ENCODE measurements at places on chromosomes 5 and 9. TPM values are rescaled to one million over a fixed set of nuclear protein-coding genes. Genes with fewer than 3 reads are reported as not detected.

DNA sequence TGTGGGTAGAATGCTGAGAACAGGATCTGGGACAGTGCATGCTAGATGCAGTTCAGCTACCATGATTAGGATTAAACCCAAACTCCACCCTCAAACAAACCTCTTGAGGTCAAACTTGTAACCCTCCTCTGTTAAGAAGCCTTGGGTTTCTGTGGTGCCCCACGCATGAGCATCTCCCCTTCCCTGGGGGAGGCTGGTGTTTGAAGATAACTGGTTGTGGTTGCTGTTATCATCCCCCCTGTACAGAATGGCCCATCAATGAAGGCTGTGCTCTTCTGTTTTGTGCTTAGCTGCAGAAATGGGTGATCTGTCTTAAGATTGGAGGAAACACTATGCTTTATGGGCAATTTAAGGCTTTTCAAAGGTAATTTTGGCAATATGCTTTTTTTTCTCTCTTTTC, 4.4 kb upstream of the DAB2IP start:
- DNase-seq = no peak

DNA sequence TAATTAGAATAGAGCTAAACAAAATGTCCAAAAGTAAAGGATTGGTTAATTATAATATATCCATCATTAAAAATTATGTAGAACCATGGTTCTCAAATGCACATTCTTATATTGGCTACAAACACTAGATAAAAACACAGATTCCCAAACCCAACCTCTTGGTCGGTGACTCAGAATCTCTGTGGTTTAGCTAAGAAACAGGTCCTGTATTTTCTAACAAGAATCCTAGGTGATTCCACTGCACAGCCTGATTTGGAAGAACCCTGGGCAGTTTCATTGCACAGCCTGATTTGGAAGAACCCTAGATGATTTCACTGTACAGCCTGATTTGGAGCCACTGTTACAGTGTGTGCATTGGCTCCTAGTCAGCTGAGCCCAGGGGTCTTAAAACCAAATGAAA, 67.9 kb downstream of the KIAA1958 start:
- no peak for DNase-seq

- DNase-seq = no peak
Measured at GRCh38 chr5:173535976-173536639, 80.3 kb downstream of the BOD1 start.

DNA sequence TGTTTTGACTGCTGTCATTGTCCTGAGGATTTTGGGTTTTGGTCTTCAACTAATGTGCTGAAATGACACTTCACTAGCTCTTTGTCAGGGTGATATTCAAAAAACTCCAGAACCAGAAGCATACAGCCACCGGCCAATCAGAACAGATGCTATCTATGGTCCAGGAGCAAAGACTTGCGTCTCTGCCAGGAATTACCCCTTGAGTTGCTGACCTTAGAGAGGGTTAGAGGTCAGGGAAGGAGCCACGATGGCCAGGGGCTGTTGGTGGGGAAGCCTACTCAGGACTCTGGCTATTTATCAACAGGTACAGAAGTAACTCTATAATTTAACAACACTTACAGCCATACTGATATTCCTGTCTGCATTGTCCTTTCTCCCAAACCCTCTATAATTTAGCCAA, 356.8 kb downstream of the EFNA5 start:
- no peak for DNase-seq

DNA sequence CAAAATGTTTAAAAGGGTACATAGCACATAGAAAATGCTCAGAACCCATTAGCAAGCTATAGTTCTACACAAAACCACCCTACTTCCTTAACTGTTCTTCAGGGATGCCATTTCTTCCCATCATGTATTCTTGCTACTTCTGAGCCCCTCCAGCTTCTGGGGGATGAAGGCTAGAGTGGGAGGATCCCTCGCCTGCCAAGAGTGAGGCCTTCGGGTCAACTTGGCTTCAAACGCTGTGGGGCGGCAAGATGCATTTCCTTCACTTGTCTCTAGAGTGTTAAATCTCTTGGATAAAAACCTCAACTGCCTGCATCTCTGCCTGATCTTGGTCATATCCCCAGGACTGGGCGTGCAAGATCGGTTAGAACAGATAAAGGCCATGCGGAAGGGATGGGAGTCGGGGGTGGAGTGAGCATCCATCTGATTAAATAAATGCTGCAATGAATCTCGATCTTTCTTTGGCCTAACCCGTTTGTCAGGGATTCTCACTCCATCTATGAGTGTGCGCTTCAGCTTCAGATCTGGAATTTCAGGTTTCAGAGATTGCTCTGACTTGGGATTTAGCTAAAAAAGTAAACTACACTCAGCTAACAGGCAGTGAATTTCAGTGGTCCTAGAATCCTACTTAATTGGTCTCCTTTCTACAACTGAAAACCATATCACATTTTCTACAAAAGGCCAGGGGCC, 118.0 kb upstream of the PANK3 start:
- DNase-seq = no peak

DNA sequence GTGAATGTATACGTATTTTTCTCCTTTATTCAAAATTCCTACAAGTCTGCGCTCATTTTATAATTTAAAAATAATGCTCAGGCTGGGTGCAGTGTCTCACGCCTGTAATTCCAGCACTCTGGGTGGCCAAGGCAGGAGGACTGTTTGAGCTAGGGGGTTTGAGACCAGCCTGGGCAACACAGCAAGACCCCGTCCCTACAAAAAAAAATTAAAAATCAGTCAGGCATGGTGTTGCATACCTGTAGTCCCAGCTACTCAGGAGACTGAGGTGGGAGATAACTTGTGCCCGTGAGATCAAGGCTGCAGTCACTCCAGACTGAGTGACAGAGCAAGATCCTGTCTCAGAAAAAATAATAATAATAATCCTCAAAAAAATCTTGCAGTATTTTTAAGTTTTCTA, 7.8 kb downstream of the UIMC1 start:
- no peak for DNase-seq

DNA sequence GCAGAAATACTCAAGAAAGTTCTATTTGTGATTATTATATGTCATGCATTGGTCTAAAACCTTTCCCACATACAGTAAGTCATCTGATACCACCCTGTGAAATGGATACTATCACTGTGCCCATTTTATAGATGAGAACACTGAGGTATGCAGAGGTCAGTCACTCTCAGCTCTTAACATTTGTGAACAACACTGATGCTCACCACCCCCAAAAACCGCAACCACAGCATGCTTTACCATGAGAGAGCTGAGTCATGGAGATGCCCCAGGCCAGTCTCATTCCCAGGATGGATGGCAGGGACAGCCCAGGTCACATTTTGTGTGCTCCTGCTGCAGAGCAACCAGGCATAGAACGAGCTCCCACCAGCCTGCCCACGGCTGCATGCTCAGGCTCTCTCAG, 53.5 kb upstream of the IRX1 start:
- DNase-seq = no peak

DNA sequence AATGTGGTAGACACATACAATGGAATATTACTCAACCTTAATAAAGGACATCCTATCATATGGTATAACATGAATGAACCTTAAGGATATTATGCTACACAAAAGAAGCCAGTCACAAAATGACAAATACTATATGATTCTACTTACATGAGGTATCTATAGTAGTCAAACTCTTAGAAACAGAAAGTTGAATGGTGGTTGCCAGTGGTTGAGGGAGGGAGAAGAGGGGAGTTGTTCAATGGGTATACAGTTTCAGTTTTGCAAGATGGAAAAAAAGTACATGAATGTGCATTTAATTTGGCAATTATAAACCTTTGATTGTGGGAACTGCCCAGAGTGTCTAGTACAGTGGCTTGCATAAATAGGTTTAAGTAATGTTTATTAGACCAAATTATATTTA, 473.3 kb upstream of the ZNF608 start:
- DNase-seq = no peak

DNA sequence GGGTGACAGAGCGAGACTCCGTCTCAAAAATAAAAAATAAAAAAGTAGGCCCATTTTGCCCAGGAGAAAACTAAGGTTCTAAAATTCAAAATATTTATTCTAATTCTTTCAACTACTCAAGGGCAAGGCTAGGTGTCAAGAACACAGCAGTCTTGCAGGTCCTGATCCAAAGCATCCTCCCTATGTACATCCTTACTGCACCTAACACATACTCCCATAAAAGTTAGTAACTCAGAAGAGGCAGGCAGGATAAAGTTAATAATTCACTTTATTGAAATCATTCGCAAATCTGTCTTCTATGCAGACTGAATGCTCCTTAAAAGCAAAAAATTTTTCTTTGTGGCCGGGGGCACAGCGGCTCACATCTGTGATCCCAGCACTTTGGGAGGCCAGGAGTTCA, 11.1 kb downstream of the GOLPH3 start:
- no peak for DNase-seq

DNA sequence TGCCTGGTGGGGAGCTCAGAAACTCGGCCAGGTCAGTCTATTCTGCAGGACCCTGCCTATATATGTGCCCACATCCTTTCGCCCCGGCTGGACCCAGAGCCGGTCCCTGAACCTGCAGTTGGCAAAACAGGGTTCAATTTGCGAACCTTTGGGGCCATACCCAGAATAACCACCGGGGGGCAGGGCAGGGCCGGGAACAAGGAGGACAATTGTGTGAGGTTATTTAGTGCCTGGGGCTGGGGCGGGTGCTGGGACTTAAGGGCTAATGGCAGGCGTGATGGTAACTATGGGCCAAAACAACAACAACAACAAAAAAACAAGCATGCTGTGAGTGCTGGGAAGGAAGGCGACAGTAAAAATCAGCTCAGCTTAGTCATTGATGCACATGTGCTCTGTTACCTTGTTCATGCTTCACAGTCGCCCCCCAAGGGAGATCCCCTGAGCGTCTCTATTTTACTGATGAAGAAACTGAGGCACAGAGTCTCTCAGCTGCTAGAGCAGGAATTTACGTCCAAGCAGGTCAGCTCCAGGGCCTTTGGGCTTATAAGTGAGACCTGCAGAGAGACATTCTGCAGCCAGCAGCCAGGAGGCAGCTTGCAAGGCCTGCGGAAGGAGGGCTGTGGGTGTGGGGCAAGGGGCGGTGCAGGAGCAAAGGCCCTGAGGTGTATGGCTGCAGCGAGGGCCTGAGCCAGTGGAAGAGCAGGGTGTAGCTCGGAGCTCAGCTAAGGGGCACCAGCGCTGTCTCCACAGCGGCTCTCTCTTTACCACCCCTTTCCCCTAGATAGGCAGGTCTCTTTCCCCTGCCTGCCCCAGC, 106.0 kb downstream of the PHF2 start:
- peak; percentile 55 for DNase-seq

DNA sequence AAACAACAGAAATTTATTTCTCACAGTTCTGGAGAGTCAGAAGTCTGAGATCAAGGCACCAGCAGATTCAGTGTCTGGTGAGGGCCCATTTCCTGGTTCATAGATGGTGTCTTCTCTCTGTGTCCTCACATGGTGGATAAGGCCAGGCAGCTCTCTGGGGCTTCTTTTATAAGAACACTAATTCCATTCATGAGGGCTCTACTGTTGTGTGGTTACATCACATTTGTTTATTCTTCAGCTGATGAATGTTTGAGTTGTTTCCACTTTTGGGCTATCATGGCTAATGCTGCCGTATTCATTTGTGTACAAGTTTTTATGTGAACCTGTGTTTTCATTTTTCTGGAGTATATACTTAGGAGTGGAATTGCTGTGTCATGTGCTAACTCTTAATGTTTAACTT, 35.2 kb downstream of the DDX4 start:
- DNase-seq = no peak

GRCh38 chr9:137666513-137666822, 47.7 kb downstream of the EHMT1 start:
- peak; percentile 47 for DNase-seq

GRCh38 chr5:157283434-157283833, 17.5 kb downstream of the CYFIP2 start:
- DNase-seq = no peak

- DNase-seq = no peak
Measured at GRCh38 chr9:136324501-136325300, 2.6 kb upstream of the GPSM1 start.

Gene PCDHGC5
- total RNA-seq = 1.2 TPM

Data from endothelial cell of umbilical vein (primary cell).